ENCODE measurements at places on chromosomes 3 and 15. TPM values are rescaled to one million over a fixed set of nuclear protein-coding genes. Genes with fewer than 3 reads are reported as not detected.

Gene PAQR9
- total RNA-seq: 0.16 TPM

Gene ACKR2
- not detected for total RNA-seq

Gene RETNLB
- not detected for total RNA-seq

DNA sequence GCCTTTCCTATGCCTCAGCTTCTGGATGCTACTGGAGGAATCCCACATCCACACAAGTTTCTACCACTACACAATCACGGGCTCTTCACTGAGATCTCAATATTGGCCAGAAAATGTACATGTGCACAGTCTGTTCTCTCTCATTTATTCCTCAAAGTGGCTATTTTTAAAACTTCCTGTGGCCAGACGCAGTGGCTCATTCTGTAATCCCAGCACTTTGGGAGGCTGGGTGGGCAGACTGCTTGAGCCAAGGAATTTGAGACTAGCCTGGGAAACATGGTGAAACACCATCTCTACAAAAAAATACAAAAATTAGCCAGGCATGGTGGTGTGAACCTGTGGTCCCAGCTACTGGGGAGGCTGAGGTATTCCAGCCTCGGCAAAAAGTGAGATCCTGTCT, 91.4 kb upstream of the PRTG start:
- DNase-seq: no peak

DNA sequence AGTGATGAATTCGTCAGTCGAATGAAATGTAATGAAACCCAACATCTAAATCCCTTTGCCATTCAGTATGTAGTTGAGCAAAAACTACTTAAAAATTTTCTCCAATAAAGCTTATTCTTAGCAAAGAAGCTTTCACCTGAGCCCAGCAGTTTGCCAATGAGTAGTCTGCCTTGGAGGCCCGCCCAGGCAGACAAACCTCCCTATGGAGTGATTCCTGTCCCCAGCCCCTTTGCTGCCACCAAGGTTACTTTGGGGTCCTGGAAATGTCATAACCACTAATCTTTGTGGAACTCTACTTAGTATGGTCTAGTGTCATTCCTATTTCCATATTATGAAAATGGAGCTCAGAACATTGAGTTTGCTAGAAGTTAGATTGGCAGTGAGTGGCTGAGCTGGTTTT, 12.1 kb downstream of the UBAP1L start:
- no peak for DNase-seq

DNA sequence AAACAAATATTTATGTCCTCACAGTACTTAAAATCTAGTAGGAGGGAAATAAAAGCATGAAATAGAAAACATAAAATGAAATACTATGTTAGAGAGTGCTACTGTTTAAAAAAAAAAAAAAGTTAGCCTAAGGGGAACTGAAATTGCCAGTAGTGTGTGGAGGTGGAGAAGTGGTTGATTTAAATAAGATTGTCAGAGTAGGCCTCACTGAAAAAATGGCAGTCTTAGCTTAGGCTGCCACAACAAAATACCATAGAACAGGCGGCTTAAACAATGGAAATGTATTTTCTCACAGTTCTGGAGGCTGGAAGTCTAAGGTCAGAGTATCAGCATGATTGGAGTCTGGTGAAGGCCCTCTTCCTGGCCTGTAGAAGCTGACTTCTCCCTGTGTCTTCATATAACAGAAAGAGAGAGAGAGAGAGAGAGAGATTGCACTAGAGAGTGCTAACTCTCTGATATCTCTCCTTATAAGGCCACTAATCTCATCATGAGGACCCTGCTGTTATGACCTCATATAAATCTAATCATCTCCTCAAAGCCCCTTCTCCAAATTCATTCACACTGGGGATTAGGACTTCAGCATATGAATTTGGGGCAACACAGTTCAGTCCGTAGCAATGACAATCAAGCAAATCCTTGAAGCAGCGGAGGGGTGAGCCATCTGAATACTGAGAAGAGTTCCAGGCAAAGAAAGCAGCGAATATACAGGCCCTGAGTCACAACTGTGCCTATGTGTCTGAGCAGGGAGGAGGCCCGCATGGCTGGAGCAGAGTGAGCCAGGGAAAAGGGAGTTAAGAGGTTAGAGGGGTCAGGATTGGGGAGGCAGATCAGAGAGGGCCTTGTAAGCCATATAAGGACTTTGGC, 23.6 kb upstream of the LRRC34 start:
- no peak for DNase-seq

GRCh38 chr3:13203398-13204176, 130.4 kb upstream of the IQSEC1 start:
- no peak for DNase-seq

DNA sequence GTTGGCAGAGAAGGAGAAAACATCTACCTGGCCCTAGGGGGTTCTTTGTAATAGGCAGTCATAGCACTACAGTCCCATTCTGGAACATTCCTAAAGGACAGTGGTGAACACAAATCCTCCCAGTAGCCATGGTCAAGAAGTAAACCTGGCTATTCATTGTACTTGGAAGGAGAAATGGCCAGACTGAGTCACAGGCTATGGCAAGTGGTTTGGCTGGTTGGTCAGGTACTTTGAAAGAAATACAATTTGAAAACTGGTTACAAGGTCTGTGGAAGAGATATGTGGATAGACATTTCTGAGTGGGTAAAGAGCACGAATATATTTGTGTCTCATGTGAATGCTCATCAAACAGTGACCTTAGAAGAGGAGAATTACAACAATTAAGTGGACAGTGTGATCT, 33.0 kb upstream of the FAN1 start:
- no peak for DNase-seq

- DNase-seq: no peak
Observed at GRCh38 chr3:13251166-13251903, 168.8 kb downstream of the NUP210 start.

Measured in SJCRH30 (cell line).